ENCODE measurements at places on chromosomes 11 and 22.

GRCh38 chr11:77031599-77031998, 2.6 kb upstream of the B3GNT6 start:
- no peak for DNase-seq

- DNase-seq, result peak; percentile 2
Measured at GRCh38 chr11:118106789-118107335, 20.1 kb upstream of the SMIM35 start.

- peak; percentile 35 for DNase-seq
Measured at GRCh38 chr22:44193535-44193891, 12.8 kb downstream of the PARVG start.

GRCh38 chr22:49569286-49570031, 258.2 kb downstream of the BRD1 start:
- no peak for DNase-seq

DNA sequence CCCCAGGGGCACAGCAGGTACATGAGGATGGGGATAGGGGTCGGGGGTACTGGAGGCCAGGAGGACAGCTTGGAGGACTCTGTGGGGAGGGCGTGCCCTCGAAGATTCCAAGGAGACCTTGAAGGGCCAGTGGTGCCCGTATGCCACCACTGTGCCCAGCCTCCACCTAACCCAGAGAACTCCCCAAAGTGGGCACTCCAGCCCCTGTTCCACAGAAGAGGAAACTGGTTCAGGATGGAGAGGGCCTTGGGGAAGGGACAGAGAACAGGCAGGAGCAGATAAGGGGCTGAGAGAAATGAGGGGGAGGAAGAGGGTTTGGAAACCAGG, 2.2 kb upstream of the PHLDA2 start:
- no peak for DNase-seq

- no peak for DNase-seq
Measured at GRCh38 chr11:120973501-120973900, 50.4 kb upstream of the TBCEL start.

- DNase-seq, result no peak
Measured at GRCh38 chr22:22786301-22787115, 101.1 kb upstream of the IGLL5 start.

GRCh38 chr22:49025791-49026493, 801.7 kb downstream of the BRD1 start:
- DNase-seq, result no peak

- DNase-seq, result no peak
Measured at GRCh38 chr11:69637941-69638871, 2.8 kb upstream of the CCND1 start.

DNA sequence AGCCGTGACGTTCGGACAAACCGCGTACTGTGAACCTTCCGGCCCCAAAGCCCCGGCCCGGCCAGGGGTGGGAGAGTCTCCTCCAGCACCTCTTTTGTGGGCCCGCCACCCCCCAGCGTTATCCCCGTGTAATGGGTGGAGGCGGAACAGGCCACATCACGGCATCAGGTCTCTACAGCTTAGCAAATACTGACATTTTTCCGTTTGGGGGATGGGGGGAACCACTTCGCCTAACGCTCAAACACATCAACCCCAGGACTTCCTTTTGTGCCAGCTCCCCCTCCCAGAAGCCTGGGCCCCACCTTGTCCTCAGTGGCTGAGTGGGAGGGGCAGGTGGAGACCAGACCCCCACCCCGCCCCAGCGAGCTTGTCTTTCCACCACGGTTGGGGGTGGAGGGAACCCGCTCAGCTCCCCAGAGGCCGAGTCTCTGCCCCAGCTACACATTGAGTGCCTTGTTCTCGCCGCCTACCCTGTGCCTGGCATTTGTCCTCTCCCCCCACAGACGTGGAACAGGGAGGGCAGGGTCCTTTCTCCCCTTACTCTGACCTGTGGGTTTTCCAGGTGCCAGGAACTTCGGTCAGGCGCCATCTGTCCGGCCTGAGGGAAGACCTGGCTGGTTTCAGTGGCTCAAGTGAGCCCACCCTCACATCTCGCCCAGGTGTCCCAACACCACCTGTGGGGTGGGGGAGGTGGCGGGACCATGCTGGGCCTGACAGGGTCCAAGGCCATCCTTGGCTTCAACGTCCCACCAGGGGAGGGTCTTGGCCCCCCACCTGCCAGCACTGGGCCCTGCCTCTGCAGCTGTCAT, 29.6 kb downstream of the SBF1 start:
- DNase-seq, result no peak

DNA sequence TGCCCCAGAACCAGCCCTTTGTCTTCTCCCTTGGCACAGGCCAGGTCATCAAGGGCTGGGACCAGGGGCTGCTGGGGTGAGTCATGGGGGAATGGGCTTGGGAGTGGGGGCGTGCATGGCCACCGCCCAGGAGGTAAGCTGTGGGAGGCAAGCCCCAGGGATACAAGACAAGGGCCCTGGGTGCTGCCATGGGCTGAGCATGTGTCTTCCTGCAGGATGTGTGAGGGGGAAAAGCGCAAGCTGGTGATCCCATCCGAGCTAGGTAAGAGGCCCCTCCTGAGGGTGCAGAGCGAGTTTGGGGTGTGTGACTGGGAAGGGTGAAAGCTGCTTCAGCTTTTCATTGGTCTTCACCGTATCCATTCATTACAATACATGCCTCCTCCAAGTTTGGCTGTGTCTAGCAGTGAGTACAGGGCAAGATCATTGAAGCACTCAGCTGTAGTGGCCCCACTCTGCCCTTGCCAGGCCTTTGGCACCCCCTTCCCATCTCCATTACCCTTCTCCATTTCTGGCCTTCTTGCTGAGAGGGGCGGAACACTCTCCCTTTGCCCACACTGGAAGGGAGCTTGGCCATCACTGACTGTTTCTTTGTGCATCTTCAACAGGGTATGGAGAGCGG, 2.5 kb downstream of the FKBP2 start:
- DNase-seq, result no peak

DNA sequence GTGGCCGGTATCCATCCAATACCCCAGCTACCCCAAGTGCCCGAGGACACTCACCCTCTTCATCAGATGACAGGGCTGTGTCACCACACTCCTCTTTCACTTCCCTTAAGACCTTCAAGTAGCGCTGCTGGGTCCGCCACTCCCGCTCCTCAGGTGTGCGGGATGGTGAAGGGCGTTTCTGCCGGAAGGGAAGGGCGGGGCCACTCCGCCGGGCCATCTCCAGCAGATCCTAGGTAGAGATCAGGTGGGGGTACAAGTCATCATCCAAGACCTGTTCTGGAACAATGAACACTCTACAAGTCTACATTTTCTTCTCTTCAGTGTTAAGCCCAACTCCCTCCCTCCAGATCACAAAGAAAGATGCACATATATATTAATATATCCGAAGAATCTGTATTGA, 10.0 kb downstream of the NFRKB start:
- no peak for DNase-seq

GRCh38 chr22:22753526-22754267, 109.3 kb downstream of the GGTLC2 start:
- peak; percentile 74 for DNase-seq

GRCh38 chr11:116173941-116174911, 598.6 kb downstream of the BUD13 start:
- no peak for DNase-seq

DNA sequence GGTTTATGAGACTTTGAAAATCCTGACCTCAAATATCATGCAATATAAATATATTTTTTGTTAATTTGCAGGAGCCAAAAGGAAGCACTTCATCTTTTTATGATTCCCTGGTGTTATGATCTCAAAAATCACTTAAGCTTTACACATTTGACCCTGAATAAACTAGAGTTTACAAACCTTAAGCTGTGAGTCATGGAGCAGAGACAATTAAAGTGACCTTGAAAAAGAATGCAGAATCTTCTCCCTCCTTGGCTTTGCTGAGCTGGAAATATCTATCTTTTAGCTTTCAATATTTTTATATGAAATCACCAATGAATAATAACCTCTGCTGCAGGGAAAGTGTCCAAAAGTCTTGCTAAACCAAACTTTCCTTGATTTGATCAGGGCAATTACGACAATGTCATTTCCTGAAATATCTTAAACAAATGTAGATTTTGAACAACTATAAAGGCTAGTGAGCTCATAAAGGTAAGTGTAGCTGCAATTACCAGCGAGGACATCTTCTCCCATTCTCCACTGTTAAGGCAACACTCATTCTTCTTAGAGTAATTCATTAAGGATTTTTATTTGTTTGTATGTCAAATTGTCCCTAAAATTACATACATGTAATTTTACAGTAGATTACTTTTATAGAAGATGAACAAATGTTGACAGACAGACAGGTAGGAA, 747.0 kb upstream of the LUZP2 start:
- DNase-seq, result no peak

- DNase-seq, result no peak
Measured at GRCh38 chr11:17864478-17864941, 129.9 kb downstream of the KCNC1 start.

DNA sequence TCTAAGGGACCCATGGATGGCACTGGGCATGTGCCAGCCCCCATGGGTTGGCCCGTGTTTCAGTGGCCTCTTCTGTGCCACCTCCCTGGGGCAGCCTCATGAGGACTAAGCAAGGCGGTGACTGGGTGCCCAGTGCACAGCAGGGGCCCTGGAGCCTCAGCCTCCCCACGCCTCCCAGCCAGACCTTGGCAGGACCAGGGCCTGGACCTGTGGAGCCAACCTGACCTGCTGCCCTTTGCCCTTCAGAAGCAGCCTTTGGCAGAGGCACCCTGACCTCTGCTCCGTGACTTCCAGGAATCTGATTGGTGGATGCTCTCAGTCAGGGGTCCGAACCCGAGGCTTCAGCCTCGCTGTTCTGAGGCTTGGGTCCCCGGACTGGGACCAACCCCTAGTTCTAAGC, 24.8 kb upstream of the TAB1 start:
- DNase-seq, result no peak

DNA sequence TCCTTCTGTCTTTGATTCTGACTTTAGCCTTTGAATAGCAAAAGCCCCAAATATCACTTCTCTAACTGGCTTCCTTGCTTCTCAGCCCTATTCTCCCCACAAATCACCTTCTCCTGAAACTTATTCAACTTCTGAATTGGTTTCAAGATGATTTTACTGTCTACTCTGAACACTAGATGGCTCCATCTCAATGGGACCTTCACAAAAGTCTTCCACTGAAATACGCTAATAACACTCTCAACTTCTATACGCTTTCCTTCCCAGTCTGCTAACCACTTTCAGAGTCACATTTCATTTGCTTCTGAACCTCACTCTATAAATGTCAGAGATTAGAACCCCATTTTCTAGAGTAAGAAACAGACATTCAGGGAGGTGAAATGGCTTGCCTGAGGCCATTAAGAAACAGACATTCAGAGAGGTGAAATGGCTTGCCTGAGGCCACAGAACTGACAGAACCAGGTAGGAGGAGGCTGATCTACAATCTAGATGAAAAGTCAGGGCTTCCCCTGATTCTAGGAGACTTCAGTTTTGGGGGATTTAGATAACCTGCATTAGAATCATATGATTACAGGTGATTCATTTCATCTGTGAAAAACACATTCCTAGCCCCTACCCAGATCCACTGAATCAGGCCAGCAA, 20.6 kb downstream of the MORC2 start:
- DNase-seq, result peak; percentile 36

GRCh38 chr11:125872138-125872491, 15.4 kb upstream of the HYLS1 start:
- no peak for DNase-seq

GRCh38 chr11:117950993-117951961, 22.1 kb upstream of the TMPRSS13 start:
- DNase-seq, result no peak

DNA sequence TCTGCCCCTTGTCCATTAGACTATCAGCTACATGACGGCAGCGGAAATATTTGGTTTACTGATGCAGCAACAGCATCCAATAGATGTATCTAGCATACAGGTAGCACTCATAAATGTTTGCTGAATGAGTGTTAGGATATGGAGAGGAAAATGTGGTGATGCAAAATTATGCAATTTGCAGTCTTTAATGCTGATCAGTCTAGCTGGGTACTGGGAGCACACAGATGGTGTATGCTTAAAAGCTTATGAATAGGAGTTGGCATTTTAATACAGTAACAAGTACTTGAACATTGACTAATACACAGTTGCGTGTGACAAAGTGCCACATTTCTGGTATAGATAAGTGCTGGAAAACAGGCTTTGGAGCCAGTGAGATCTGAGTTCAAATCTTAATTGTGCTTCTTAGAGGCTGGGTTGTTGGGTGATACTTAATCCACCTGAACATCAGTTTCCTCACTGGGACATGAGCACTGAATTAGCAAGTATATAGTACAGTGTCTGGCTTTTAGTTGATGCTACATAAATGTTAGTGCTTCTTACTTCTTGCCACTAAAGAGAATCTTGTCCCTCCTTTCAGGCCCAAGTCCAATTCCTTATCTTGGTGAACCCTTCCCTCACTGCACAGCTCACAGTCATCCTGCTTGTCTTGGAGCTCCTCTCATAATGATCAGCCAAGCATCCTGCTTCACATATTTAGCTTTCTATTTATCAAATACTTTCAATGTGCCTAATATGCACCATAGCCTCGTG, 99.6 kb downstream of the TIMP3 start:
- DNase-seq, result no peak

DNA sequence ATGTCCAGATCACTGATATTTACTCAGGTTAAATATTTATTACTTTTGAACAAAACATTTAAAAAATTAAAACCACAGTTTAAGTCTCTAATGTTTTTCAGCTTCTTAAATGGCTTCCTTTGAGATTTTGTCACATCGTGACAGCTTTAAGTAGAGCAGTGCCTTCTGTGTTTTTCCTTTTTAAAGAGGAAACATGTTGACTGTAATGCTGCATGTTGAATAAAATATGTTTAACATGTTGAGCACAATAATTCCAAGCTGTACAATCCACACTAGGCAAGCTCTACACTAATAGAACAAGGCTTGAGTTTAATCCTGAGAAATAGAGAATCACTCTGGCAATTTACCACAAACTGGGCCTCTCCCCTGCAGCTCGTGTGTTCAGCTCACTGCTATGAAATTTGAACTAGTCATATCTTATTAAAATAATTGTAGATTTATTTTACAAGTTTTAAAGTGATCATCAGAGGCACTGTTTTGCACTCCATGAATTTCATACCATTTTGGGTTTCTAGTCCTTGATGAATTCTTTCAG, 368.3 kb downstream of the SOX6 start:
- DNase-seq, result no peak

GRCh38 chr22:30561402-30562189, 12.9 kb downstream of the GAL3ST1 start:
- DNase-seq, result peak; percentile 15

GRCh38 chr22:26215736-26216135, 46.5 kb downstream of the SEZ6L start:
- no peak for DNase-seq

- no peak for DNase-seq
Measured at GRCh38 chr22:23688571-23688970, 2.2 kb upstream of the RGL4 start.

DNA sequence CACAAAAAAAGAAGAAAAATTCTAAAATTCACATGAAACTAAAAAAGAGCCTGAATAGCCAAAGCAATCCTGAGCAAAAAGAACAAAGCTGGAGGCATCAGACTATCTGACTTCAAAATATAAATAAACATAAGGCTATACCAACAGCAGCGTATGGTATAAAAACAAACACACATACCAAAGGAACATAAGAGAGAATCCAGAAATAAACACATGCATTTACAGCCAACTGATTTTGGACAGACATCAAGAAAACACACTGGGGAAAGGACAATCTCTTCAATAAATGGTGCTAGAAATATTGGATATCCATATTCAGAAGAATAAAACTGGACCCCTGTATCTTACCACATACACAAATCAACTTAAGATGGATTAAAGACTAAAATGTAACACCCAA, 2.8 kb upstream of the MTMR2 start:
- no peak for DNase-seq

- DNase-seq, result no peak
Measured at GRCh38 chr11:6931146-6931713, 5.0 kb downstream of the ZNF215 start.
